ENCODE measurements at places on chromosomes 7 and 10.

DNA sequence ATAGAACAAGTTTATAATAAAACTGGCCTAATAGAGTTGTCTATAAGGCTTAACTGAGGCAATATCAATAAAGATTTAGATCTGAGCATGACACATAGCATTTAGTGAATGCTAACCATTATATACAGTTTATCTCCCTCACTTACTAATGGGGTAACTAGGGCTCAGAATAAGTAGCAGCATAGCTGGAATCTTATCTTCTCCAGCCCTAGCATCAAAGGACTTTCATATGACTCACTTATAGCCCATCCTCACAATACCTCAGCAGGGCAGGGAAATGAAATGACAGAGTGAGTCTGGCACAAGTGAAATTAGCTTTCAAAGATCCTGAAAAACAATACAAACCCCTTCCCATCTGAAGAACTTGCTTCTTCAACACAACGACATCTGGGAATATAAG, 362.9 kb downstream of the KIF20B start:
- DNase-seq, result no peak

- DNase-seq, result no peak
Observed at GRCh38 chr10:80472234-80473095, 18.4 kb downstream of the TSPAN14 start.

DNA sequence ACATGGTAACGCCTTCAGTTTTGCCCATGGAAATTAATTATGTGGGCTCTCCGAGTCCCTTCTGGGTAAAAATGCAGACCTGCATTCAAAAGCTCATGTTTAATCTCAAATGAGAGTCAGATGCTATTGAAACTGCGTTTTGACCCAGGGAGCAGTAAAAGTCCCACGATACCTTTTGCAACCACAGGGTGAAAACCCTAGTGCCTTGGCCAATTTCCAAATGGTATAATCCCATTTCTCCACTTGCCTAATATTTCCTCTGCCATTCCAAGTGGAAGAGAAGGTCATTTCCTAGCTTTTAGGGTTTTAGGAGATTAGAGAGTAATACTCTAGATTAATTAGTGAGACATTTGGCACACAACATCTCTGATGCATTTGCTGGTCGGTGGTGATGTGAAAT, 132.5 kb downstream of the NRP1 start:
- no peak for DNase-seq

GRCh38 chr7:26792006-26792405, 72.4 kb downstream of the SKAP2 start:
- DNase-seq, result no peak

DNA sequence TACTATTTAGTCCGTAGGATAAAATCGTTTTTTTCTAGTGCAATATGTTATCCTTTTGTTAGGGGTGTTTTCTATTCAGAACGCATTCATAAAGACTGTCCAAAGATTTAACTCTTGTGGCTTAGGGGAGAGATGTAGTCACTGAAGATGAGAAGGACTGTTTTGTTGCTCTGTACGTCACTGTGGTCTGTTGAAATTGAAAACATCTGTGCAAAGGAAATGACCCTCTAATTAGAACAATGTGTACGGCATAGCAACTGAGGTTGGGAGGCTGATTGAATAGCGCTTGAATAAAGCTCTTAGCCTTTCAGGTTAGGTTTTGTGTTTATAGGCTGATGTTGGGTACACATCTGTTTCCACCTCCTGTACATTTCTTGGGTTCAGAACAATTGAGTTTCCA, 453.4 kb upstream of the AKR1E2 start:
- no peak for DNase-seq

GRCh38 chr10:5968037-5968680, 9.2 kb downstream of the IL15RA start:
- DNase-seq, result no peak

DNA sequence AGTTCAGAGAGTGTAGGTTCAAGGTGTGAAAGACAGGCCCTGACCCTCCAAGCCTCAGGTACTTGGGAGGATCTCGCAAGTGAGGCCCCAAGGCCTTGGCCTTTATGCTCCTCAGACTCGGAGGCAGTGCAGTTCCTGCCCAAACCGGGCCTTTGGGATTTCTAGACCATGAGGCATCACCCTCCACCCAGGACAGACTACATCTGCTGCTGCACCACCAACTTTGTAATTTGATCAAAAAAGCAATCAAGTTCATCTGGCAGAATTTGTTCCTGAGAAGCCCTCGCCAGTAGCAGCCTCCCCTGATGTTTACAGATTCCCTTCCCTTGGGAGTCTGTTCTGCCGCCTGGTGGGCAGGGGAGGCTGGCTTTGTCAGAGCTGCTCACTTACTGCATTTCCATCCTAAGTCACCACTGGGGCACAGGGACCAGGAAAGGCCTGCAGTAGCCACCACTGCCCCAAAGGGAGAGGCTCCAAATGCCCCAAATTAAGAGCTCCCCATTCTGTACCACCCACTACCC, 2.1 kb downstream of the CAMK2G start:
- DNase-seq, result no peak

DNA sequence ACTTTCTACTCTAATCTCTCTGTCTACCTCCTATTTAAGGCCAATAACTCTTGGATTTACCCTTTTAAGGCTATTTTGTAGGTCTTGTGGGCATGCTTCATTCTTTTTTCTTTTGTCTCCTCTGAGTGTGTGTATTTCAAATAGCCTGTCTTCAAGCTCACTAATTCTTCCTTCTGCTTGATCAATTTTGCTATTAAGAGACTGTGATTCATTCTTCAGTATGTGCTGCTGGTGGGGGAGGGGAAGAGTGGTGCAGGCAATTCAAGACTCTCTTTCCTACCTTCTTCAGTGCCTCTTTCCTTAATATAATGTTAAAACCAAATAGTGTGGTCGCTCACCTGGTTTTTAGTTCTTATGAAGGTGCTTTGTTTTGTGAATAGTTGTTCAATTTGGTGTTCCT, 20.0 kb downstream of the ABCB1 start:
- DNase-seq, result no peak

- no peak for DNase-seq
Observed at GRCh38 chr7:78924581-78924980, 528.9 kb downstream of the MAGI2 start.
